ENCODE measurements at places on chromosomes 7 and 10.

GRCh38 chr7:91628742-91629141 lies 251.8 kb downstream of the MTERF1 start:
- DNase-seq = peak; percentile 14

GRCh38 chr10:82736305-82736704 lies 861.3 kb downstream of the NRG3 start:
- DNase-seq = no peak

GRCh38 chr10:2897619-2898508 lies 169.5 kb upstream of the PFKP start:
- no peak for DNase-seq

DNA sequence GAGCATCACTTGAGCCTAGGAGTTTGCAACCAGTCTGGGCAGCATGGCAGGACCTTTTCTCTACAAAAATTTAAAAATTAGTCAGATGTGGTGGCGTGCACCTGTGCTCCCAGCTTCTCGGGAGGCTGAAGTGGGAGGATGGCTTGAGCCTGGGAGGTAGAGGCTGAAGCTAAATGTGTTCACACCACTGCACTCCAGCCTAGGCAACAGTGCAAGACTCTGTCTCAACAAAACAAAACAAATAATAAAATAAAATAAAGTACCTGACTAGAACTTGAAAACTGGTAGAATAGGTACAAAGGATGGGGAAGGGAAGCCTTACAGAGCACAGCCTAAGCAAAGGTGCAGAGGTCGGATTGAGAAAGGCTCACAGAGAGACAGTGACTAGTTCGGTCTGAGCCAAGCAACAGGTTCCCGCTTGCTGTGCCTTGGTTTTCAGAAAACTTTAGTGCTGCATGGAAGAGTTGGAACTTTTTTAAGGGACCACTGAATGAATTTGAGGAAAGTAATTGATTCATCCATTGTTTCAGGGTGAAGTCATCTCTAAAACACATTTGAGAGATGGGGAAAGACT lies 100.1 kb upstream of the STK17A start:
- no peak for DNase-seq

DNA sequence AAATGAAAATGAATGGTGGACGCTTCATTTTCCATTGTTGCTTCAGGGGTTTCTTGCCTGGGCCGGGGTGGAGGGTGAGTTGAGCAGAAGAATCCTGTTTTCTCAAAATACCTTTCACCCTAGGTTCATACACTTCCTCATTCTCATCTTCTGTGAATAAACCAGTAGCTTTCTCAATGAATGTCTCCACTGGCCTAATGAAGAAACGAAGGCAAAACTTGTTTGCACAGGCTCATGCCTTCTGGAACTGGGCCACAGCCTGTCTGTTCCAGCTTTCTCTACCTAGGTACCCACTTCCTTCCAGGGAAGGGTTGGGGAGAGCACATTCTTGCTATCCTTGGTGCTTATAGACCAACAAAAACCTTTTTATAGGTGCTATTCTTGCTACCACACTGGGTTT lies 21.3 kb downstream of the STMP1 start:
- no peak for DNase-seq

GRCh38 chr10:74586088-74586585 lies 240.3 kb upstream of the KAT6B start:
- DNase-seq = no peak

GRCh38 chr10:117419921-117420320 lies 44.7 kb upstream of the PDZD8 start:
- DNase-seq = no peak

DNA sequence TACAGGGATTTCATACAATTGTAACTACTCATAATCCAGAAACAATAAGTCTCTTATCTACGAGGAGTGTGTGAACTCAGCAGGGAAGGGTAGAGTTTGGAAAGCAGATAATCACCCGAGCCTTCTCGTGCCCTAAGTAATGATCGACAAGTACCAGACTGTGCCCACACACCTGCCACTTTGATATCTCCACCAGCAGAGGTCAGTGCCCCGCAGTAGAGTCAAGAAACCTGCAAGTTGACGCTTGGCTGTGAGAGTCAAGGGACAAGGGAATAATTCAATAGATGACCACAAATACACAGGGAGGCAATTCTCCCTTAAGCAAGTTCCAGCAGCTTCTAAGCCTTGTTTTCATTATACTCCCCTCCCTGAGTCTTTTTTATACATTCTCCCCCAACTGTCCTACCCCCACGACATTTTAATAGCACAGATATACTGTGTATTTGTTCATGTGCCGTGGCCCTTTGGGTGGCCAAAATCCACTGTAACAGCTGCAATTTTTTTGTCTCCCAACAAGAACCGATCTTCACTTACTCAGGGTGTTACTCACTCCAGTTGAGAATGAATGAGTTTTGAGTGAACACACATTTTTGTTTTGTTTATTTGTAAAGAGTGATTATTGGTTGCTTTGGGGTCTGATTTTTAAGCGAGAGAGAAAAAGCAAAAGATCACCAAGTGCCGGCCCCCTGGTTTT lies 106.9 kb upstream of the RHEB start:
- no peak for DNase-seq

- no peak for DNase-seq
Measured at GRCh38 chr7:95672434-95672833, 76.1 kb upstream of the PDK4 start.

DNA sequence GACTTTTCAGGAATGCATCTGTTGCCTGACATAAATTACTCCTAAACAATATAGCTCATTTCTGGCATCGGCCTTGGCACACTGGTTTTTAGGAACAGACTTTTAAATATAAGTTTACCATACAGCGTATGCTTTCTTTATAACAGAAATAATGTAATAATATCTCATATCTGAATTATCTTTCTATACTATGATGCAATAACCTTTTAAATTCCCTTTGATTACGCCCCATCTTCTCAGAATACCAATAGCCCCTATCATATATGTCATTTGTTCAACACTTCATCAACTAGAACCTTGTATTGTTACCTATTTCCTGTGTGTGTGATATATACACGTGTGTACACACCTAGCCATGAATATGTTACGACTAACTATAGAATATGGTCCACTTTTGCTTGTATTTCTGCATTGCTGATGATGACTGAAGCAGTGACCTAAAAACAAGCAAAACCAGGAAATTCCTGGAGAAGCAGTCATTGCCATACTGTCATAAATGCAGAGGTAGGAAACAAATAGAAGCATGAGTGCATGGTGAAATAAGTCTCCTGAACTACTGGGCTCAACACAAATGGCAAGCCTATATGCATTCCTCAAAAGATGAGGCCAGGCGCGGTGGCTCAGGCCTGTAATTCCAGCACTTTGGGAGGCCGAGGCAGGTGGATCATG lies 618.4 kb upstream of the NRP1 start:
- no peak for DNase-seq

- no peak for DNase-seq
Measured at GRCh38 chr10:101092881-101093354, 31.1 kb downstream of the KAZALD1 start.

- DNase-seq = no peak
Measured at GRCh38 chr10:93856349-93857145, 37.2 kb upstream of the SLC35G1 start.

DNA sequence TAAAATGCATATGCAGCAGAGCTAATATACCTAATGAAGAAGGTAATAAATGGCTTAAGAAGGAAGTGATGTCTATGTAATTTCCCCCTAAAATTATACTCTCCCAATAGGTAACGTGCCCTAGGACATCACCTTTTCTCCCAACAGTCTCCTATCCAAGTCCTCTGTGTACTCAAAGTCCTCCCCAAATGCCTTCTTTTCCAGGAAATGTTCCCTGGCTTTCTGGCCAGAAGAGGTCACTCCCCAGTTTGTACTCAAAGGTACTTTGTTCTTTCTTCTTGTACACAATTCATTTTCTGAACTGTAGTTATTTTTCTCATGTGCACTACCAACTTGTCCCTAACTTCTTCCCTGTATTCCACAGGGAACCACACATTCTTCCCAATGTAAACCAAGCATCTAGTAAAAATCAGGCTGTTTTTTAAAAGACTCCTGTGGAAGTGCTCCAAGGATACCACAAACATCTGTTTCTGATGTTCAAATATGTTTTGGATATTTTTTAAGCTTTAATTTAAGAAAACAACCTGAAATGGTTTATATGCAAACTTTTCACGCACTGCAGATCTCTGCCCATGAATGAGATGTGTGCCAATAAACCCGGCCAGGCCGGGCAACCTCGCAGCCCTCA lies 262.3 kb upstream of the KLF14 start:
- no peak for DNase-seq

DNA sequence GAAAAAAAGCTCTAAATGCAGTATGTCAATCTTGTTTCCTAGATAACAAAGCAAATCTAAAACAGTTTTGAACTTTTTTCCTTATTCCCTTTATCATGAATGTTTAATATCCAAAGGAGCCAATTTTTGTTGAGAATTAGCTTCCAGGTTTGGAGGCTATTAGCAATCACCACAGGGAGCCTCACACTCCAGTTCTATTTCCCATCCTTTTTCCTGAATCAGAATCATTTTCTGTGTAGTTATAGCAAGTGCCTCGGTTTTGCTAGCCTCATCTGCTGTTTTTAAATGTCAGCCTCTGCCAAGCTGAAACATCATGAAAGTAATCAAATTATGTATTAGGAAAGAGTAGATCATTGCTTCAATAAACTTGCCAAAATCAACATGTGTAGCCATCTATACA lies 357.5 kb upstream of the LRGUK start:
- DNase-seq = no peak

GRCh38 chr7:147182874-147183273 lies 1066.3 kb downstream of the CNTNAP2 start:
- DNase-seq = no peak

DNA sequence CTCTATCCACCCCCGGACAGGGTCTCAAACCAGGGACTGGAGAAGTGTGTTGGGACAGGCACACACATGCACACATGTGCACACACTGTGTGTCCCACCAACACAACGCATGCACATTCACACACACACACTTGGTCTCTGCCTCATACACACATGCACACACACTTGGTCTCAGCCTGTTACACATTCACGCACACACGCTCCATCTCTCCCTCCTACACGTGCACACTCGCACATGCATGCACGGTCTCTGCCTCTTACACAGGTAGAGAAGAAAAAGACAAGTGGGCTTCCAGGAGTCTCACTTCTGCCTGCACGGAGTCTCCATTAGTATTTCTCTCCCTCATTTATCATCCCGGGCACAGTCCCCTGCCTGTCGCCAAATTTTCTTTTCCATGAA lies 171.2 kb downstream of the EBF3 start:
- DNase-seq = no peak

GRCh38 chr7:84339306-84339705 lies 144.7 kb upstream of the SEMA3A start:
- no peak for DNase-seq

DNA sequence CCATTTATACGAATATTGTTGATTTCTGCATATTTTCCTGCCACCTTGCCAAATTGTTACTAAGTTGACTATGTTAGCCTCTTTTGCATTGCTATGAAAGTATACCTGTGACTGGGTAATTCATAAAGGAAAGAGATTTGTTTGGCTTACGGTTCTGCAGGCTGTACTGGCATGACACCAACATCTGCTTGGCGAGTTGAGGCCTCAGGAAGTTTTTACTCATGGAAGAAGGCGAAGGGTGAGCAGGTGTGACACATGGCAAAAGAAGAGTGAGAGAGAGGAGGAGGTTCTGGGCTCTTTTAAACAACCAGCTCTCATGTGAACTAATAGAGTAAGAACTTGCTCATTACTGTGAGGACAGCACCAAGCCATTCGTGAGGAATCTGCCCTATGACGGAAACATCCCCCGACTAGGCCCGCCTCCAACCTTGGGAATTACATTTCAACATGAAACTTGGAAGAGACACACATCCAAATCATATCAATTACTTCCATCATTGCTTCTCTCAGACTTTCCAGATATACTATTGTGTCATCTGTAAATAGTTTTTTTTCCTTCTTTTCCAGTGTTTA lies 8.4 kb downstream of the RALA start:
- no peak for DNase-seq

GRCh38 chr7:90244565-90244908 lies 437 bp upstream of the CFAP69 start:
- DNase-seq = no peak

GRCh38 chr10:96826438-96826837 lies 5.7 kb upstream of the LCOR start:
- no peak for DNase-seq

DNA sequence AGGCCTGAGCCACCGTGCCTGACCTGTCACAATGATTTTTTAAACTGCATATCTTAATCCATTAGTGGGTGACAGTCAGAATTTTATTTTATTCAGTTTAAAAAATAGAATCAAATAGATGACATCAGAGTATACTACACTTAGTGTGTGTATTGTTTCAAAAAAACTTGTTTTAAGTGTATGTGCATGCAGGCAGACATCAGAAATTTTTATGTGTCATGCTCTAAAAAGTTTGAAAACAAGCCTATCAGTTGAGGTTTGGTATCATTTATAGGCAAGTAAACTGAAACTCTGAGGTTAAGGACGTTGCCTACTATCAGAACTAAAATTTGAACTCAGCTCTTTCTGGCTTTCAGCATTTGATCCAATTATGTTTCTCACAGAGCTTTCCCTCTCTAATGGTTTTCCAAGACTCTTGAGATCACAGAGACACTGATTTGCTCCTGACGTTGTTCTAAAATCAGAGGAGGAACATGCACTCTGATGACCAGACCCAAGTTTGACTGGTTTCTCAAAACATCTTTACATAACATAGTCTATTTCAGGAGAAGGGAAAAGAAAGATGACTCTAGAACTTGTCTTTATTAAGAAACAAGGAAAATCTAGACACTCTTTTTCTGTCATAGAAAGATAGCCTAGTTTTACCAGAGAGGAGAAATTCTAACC lies 188.6 kb downstream of the AUTS2 start:
- DNase-seq = no peak

GRCh38 chr10:124324451-124324850 lies 94.3 kb downstream of the OAT start:
- DNase-seq = no peak

DNA sequence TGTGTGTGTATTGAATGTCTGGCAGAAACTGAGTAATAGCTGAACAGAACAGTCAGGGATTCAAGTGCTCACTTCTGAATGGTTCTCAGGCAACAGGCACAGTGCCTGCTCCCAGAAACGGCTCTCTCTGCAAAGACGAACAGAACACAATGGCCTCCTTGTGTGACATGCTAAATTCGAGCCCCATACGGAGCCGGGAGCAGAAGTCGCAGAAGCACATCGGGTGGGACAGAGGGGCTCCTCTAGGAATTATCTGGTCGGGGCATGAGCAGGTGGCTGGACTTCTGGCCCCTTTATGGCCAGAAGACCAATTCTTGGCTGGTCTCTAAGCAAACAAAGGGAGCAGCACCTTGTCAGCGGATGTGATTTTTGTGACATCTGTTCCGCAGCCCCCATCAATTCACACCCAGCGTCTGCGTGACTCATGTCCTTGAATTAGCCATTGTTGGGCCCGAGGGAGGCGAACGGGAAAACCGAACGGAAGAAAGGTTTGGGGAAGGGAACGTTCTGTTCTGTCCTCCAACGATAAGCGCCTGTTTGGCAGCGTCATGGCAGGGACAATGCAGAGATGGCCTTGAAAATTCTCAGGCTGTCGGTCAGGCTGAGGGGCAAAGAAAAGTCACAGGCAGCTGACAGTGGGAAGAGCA lies 47.3 kb upstream of the NPTX2 start:
- DNase-seq = no peak

Data from NCI-H1436 treated with DMSO at 0.1 percent for 48 hours (cell line).